Mammary epithelial cell (primary cell): ENCODE measurements at places on chromosomes 6 and 20. TPM values are rescaled to one million over a fixed set of nuclear protein-coding genes. Genes with fewer than 3 reads are reported as not detected.

The IPCEF1 gene
- total RNA-seq: not detected in 2 replicates

The PLCB1 gene
- 3.3 TPM for total RNA-seq

- no peak for DNase-seq
Observed at GRCh38 chr20:4697189-4697830, 24.4 kb upstream of the PRND start.

DNA sequence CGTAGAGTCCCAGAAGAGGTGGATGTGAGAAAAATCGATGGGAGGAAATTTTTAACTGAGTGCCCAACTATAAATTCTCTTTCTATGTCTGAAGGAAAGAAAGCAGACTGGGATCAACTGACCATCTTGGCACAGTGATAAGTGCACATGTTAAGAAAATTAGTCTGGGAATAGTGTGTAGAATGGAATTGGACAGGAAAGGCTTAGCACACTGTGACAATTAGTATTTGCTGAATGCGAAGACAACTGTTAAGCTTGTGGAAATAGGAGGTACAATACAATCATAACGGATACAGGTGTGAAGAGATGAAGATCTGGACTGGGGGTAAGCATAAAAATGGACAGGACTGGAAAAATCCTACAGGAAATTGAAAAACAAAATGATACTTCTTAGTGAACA lies 114.3 kb downstream of the FAM50B start:
- no peak for DNase-seq

DNA sequence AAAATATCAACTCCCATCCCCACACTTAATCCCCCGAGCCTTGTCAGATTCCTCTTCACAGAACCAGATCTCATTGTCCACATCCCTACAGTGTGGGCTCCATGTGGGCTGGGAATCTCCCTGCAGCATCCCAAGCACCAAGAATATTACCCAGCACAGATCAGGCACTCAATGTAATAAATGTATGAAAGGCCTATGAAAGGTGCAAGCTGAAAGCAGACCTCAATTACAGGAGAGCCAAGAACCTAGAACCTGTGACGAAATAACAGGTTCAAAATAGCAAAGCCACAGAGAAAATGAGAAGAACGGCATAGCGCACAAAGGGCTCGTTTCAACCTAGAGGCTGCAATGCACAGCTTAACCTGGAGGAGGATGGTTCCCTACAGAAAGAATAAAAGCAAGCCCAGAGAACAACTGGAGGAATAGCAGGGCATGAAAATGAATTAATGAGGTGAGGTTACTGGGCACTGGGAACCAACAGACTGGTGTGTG lies 3.1 kb downstream of the SLC23A2 start:
- DNase-seq: no peak

DNA sequence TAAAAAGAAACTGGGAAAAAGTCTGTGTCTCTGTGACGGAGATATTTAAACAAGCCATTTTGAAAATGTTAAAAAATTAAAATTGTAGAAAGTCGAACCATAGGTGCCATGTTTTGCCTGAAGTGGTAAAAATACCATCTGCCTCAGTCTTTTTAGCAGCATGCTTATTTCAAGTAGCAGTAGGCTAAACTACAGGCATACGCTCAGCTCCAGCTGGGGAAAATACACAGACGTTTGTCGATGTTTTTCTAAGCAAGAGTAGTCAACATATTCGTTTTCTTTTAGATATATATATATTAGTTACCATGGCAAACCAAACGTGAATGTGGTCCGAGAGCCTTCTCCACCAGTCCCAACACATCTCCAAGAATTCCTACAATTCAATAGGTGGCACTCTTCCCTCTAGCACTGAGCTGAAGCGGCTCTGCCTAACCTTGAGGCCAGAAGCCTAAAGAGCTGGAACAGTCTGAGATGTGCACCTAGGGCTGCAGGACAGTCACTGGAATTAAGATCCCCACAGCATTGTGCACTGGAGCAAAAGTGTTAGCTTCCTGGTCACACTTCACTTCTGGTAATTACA lies 70.2 kb upstream of the BEND3 start:
- peak; percentile 34 for DNase-seq

DNA sequence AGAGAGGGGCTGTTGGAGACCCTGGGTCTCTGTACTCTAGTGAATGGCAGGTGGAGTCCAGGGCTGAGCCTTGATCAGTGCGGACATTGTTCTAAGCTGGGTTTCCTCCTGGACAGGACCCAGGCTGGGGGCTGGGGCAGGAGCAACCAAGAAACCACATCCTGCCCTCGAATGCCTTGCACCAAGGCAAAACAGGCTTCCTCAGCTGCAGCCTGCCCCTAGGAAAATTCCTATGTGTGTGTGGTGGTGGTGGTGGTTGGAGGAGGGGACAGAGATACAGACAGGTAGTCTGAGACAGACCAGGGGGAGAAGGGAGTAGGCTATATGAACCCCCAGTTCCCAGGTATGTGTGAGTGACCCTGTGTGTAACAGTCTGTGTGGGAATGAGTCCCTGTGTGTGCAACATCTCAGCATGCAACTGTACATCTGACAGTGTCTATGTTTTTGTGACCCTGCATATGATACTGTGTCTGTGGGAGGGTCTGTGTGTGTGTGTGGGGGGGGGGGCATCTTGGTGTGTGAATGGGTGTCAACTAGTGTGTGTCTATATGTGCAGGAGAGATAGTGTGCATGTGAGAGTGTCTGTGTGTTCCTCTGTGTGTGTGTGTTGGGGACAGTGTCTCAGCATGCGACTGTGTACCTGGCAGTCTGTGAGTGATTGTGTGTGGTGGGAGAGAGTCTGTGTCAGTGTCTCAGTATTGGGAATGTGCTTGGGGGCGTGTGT lies 3.0 kb downstream of the GLP1R start:
- peak; percentile 68 for DNase-seq
